ENCODE measurements at places on chromosomes 6 and 20. TPM values are rescaled to one million over a fixed set of nuclear protein-coding genes. Genes with fewer than 3 reads are reported as not detected.

IFT52 gene
- 13.3 TPM for total RNA-seq

CD24 gene
- total RNA-seq, result not detected

RIPPLY2 gene
- not detected for total RNA-seq

OR2B3 gene
- not detected for total RNA-seq

DNA sequence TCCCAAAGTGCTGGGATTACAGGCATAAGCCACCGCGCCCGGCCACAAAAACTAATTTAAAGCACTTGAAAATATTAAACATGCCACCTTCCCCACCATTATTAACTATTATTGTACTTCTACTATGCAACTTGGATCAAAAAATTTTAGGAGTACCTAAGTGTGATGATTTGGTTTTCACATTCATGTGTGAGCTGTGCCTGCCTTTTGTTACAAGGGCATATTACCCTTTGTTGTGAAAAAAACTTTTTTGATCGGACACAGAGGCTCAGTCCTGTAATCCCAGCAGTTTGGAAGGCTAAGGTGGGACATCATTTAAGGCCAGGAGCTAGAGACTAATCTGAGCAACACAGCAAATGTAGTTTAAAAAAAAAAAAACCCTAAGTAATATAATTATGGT is 17.1 kb downstream of the ROMO1 start:
- no peak for DNase-seq

DNA sequence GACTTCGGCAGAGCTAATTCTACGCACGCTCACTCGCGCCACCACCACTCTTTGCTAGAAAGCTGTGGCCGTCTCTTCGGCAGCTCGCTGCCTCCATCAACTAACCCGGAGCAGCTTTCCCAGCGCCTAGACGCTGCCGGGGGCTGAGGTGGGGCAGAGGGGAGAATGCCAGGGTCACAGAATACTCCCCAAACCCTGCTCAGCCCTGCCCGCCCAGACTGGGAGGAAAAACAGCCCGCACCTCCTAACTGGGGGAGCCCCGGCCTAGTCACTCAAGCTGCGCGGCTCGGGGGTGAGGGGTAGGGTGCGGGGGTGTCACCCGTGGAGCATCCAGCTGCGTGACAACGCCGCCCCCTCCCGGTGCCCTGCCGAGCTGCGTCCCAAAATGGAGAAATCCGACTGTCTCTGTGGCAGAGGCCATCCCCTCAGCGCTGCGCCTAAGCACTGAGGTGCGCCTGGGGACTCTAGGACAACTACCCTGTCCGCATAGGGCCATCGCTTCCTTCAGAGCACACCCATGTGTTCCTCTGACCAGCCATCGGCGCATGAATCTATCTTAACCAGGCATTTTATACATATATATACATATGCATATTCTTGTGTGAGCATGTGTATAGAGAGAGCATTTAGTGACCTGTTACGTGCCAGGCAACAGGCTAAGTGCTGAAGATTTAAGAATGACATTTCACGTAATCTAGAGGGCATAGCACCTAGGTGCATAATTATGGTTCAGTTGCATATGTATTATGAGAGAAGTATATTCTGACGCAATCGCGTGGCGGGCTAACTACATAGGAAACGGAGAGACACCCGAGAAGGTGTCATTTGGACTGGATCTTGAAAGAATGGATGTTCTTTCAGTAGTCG is 1.5 kb upstream of the TENT5A start:
- DNase-seq, result peak; percentile 88

- DNase-seq, result no peak
Observed at GRCh38 chr20:78338-78737, 9.1 kb upstream of the DEFB125 start.

DNA sequence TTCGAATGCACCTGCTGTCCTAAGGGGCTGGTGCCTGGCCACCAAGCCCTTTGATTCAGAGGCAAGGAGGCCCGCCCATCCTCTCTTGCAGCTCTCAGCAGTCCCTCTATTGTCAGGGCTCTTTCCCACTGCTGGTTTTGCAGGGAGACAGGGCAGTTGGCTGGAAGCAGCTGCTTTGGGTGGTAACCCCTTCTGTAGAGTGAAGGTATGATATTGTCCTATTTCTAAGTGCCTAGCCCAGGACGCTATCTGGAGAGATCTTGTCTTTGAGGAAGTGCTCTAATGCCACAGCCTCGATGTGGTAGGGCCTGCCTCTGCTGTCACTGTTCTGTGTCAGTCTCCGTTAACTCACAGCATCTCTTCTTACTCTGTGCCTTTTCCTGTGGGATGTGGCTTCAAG is 5.6 kb downstream of the PLCG1 start:
- DNase-seq, result peak; percentile 82

DNA sequence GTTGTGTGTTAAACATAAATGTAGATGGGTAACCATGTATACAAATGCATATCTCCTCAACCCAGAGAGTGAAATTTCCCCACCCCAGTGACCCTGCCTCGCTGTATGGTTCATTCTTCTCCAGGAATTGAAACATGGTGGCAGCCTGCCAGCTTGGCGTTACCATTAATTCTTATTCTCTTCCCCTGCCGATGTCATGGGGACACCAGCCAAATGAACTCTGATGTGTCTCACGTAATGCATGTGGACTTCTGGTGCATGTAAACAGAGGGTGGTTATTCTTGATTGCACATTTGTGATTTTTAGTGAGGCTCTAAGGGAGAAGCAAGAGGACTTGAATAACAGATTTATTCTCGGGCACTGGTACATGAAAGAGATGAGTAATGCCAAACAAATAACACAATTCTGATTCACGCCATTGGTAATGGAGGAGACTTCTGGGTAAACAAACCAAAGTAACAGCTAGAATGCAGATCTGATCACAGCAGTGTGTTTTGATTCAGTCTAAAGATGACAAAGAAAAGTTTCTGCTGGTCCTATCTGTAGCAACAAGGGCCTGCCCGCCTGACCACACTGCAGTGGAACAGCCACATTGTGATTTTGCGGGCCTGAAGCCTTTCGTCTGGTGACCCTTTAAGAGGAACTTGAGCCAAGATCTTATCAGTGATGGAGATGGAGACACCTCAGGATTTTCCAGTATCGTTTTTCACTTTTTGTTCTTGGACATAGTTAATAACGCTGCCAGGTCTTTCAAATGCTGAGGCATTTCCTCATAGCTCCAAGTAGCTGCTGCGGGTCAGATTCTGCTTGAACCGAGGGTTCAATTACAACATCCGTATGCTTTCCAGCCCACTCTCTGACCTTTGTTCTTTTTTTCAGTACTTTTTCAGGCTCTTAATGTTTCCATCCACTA is 171.8 kb upstream of the AKAP12 start:
- no peak for DNase-seq
